Hepatic stellate cell (primary cell): ENCODE measurements at places on chromosomes 2 and 18.

DNA sequence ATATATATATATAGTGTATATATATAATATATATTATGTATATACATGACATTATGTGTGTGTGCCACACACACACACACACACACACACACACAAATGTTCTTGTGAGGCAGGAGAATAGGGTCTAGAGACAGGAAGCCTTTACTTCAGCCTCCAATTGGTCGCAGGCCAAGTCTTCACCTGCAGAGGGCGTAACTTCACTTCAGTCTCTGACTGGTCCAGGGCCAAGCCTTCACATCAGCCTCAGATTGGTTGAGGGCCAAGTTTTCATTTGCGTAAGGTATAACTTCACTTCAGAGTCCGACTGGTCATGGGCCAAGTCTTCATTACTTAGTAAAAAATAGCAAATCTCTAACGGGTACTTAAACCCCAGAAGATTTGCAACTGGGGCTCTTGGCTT is 13.2 kb upstream of the SS18 start:
- DNase-seq = no peak

- DNase-seq = no peak
Observed at GRCh38 chr2:3432693-3433338, 53.3 kb downstream of the TRAPPC12 start.

DNA sequence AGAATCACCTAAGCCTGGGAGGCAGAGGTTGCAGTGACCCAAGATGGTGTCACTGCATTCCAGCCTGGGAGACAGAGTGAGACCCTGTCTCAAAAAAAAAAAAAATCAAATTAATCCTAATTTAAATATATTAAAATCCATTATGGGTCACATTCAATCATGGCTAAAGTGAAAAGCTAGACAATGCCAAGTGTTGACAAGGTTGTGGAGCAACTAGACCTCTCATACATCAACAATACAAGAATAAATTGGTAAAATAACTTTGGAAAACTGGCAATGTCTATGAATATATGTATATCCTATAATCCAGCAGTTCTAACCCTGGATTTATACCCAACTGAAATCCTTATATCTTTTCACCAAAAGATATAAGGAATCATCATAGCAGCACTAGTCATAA is 23.4 kb upstream of the ATL2 start:
- no peak for DNase-seq

- DNase-seq = no peak
Observed at GRCh38 chr2:199206536-199206935, 251.2 kb downstream of the SATB2 start.

DNA sequence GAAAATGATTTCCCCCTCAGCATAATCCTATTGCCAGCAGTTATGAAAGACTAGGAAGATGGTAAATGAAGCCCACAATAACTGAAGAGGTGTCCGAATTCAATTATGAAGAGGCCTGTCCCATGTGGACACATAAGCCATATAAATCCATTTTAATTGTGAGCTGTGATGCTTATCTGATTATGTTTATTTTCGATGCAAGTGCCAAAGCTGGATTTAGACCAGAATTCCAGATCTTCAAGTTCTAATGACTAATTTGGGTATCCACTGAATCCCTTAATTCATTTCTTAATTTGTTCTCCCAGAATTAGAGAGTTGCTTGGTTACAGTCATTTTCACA is 24.5 kb downstream of the SPATS2L start:
- DNase-seq = no peak

GRCh38 chr2:1656326-1656960 is 87.9 kb downstream of the PXDN start:
- no peak for DNase-seq

DNA sequence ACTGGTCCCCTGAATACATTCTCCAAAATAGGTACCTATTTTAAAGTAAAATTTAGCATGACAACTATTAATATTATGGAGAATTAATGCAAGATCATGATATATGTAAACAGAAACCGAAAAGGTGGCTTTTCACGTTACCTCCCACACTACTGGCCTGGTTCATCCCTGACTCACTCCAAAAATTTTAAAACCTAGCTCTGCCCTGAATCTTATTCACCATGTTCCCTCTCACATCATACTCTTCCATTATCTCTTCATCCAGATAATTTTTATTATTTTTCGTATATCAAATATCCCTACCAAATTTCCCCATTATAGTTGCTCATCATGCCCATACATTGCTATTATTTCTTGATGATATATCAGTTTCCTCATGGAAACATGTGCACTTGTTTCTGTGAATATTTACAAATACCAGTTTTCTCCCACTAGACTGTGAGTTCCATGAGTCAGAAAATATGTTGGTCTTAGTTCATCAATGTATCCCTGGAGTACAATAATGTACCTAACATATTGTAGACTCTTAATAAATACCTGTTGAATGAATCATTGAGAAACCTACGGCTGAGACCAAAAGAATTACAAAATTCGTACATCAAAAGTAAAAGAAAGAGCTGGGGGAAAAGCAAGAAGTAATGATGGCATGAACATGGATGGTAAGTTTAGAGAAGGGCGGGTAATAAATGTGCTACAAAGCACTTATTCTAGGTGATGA is 360.1 kb upstream of the CHAC2 start:
- no peak for DNase-seq

GRCh38 chr2:218432676-218433365 is 13.9 kb downstream of the VIL1 start:
- DNase-seq = no peak

DNA sequence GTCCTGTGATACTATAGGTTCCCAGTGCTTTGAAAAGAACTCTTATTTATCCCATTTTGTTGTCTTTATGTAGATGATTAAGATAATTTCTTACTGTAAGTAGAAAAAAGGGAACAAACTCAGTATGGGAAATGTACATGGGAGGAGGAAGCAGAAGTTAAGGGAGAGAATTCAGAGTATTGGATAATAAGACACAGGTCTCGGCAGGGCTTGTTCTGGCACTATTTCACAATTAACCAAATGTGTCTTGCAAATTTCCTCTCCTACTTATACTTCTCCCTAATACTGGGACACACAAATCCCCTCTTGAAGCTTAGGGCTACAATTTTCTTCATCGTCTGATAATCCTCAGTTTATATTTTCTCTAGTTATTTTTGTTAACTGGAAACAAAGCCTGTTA is 744.0 kb downstream of the ADCYAP1 start:
- no peak for DNase-seq

- DNase-seq = no peak
Observed at GRCh38 chr18:25136416-25137196, 215.4 kb downstream of the ZNF521 start.

GRCh38 chr2:65061910-65062339 is 5.7 kb downstream of the CEP68 start:
- DNase-seq = no peak

- peak; percentile 87 for DNase-seq
Observed at GRCh38 chr2:207311316-207312005, 145.7 kb upstream of the KLF7 start.

DNA sequence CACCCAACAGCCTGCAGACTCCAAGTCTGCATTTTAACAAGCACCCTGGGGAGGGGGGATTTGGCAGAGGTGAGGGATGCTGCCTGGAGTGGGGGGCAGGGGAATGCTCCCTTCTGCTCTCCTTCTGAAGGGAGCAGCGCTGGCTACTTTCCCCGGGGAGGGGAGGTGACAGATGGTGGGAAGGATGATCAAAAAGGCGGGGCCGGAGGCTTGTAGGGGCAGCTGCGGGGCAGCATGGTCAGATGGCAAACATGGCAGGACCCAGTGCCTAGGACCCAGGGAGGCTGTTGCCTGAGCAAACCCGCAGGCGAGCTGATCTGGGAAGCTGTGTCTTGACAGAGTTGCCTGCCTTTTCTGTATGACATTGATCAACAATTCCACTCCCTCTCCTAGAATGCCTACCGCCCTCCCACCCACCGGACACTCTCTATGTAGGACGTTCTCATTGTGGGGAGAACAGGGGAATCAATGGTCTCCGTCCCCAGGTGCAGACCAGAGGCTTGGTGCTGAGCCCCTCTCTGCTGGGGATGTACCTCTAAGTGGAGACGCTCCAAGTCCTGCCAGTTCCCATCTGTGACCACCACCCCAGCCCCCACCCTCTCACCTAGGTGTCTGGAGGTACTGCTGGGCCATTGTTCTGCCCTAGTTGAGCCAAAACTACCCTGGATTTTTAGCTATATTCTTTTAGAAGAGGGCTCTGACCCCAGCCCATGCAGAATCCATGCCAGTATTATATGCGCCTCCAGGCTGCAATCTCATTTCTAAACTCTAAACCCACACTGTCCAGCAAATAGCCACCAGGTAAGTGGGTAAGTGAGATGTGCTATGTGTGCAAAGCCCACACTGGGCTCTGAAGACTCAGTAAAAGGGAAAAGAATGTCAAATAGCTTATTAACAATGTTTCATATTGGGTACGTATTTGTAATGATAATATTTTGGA is 89.7 kb upstream of the SEC11C start:
- no peak for DNase-seq

DNA sequence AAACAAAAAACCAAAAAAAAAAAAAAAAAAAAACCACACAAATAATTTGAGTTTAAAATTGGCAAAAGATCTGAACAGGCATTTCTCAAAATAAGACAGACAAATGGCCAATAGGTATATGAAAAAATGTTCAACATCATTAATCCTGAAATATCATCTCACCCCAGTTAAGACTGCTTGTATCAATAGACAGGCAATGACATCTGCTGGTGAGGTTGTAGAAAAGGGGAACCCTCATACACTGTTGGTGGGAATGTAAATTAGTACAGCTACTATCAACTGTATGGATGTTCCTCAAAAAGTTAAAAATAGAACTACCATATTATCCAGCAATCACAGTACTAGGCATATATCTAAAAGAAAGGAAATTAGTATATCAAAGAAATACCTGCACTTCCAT is 523.1 kb downstream of the XIRP2 start:
- no peak for DNase-seq

- DNase-seq = no peak
Observed at GRCh38 chr2:72926368-72926767, 9.0 kb downstream of the EMX1 start.

DNA sequence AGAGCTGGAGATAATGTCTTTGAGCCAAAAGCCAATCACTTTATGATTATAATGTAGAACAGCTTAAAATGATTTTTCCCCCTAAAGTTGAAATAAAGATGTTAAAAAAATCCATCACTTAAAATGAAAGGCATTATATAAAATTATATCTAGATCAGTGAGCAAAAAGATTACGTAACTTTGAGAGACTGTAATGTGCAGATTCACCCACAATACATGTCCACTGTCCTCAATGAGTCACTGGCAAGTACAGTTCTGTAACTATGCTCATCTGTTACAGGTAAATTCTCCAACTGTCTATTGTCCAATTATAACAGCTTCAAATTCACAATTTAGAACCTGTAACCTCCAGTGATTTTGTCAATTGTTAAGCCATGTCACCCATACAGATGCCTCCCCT is 19.0 kb downstream of the FAM161A start:
- no peak for DNase-seq

DNA sequence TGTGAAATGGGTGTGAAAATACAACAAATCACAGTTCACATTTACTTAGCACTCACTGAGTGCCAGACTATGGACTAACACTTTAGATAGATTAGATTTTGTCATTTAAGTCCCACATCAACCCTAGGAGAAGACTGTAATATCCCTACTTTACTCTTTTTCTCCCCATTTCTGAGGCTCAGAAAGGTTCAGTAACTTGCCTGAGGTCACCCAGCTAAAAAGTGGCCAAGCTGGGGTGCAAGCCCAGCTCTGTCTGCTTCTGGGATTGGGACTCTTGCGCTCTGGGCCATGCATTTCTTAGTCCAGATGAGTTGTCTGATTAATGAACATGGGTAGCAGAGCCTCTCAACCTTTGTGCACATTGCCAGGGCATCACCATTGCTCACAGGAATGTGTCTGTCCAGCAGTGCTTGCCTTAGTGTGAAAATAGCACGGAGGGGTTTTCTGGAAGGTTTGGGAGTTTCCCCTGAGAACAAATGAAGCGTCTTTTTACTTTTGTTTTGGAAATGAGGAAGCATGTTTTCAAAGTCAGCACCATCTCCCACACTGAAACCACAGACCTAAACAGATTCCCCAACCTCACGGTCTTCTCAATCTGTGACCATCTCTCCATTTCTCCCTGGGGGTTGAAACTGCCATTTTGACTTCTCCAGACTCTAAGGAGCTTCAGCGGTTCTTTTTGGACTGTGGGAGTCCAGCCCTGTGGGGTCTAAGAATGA is 31.9 kb downstream of the NRP2 start:
- DNase-seq = no peak

- DNase-seq = no peak
Observed at GRCh38 chr2:24576617-24577016, 85.6 kb downstream of the NCOA1 start.

DNA sequence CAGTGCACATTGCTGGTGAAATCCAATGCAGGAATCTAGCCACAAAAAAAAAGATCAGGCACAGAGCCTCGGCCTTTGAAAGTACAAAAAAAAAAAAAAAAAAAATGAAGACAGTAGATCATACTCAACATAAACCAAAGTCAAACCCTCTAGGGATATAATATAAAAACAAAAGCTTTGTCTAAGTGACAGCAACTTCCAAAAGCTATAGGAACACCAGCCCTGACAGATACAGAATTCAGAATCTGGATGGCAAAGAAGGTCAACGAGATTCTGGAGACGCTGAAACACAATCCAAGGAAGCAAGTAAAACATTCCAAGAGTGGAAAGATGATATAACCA is 54.0 kb upstream of the SCN1A start:
- no peak for DNase-seq
